ENCODE measurements at places on chromosomes 7 and 10. TPM values are rescaled to one million over a fixed set of nuclear protein-coding genes. Genes with fewer than 3 reads are reported as not detected.

AKR1D1 gene
- total RNA-seq, result not detected

PRF1 gene
- total RNA-seq, result not detected

SPDYE2B gene
- not detected for total RNA-seq

SAP25 gene
- total RNA-seq, result 11.0 TPM

SNCG gene
- 144 TPM for total RNA-seq

MCM10 gene
- 24.5 TPM for total RNA-seq

TCERG1L gene
- not detected for total RNA-seq

FAM25C gene
- total RNA-seq, result not detected

CPEB3 gene
- 1.1 TPM for total RNA-seq

TEX36 gene
- 1.1 TPM for total RNA-seq

TCAF2 gene
- 2.5 TPM for total RNA-seq

H2BK1 gene
- not detected for total RNA-seq

ASB4 gene
- total RNA-seq, result not detected

PLEKHA1 gene
- total RNA-seq, result 33.8 TPM

AOAH gene
- not detected for total RNA-seq

PTPRN2 gene
- not detected for total RNA-seq

AGR2 gene
- 76.1 TPM for total RNA-seq

SEMA3E gene
- total RNA-seq, result 2.1 TPM

IL15RA gene
- total RNA-seq, result 15.5 TPM

TMEM72 gene
- not detected for total RNA-seq

CFAP70 gene
- total RNA-seq, result 3.1 TPM

LDB3 gene
- total RNA-seq, result 0.73 TPM

SEC61A2 gene
- total RNA-seq, result 6.8 TPM

ZNF239 gene
- total RNA-seq, result 3.3 TPM

LRRC4 gene
- total RNA-seq, result 0.39 TPM

CYP3A7 gene
- total RNA-seq, result not detected

SLIT1 gene
- total RNA-seq, result not detected

TMEM196 gene
- total RNA-seq, result not detected

PDZD8 gene
- total RNA-seq, result 13.1 TPM

GPC2 gene
- 4.5 TPM for total RNA-seq

CLDN3 gene
- 31.3 TPM for total RNA-seq

C7orf57 gene
- 2.5 TPM for total RNA-seq

MKX gene
- total RNA-seq, result not detected

CUBN gene
- 0.07 TPM for total RNA-seq

FEZF1 gene
- not detected for total RNA-seq

NODAL gene
- not detected for total RNA-seq

GAD2 gene
- not detected for total RNA-seq

KIAA1549 gene
- 20.2 TPM for total RNA-seq

TMEM213 gene
- not detected for total RNA-seq

Measured in PC-9 (cell line).